ENCODE measurements at places on chromosomes 7 and 10. TPM values are rescaled to one million over a fixed set of nuclear protein-coding genes. Genes with fewer than 3 reads are reported as not detected.
A peak's percentile ranks its signal among the peaks of the same experiment; 100 is the strongest.

The PHYHIPL gene
- total RNA-seq, result not detected

DNA sequence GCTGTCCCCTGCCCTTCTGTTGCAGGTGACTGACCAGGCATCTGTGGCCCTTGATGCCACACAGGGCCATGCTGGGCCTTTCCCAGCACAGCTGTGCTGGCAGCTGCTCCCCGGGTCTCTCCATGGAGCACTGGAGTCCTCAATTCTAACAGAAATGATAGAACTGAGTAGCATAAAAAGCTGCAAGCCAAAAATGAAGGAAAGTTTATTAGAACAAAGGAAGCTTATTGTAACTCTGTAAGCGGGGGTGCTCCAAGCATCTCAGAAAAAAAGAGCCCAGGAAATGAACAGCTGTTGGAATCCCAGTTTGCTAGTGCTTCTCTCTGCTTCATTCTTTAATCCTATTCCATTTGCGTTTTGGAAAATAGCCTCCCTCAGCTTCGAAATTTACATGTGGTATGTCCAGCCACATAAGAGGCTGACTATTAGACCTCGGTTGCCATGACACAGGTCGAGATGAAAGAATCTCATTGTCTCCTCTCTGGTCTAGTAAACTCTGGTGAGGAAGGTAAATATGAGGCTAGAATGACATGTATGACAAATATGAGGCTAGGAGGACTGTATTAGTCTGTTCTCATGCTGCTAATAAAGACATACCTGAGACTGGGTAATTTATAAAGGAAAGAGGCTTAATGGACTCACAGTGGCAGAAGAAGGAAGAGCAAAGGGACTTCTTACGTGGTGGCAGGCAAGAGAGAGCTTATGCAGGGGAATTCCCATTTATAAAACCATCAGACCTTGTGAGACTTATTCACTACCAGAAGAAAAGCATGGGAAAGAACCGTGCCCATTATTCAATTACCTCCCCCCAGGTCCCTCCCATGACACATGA lies 23.7 kb downstream of the EPDR1 start:
- no peaks in the 10 kb centered on the region for H3K4me1 ChIP-seq
- no peaks in the 10 kb centered on the region for H3K36me3 ChIP-seq
- no peak overlapping the region for H3K4me3 ChIP-seq
- no peak overlapping the region for H3K27ac ChIP-seq
- H3K27me3 ChIP-seq, result no peaks in the 10 kb centered on the region

GRCh38 chr7:1459920-1460820 lies 900 bp upstream of the MICALL2 start:
- H3K4me3 ChIP-seq, result peak overlapping the region; percentile 49
- H3K36me3 ChIP-seq, result no peaks in the 10 kb centered on the region
- no peaks in the 10 kb centered on the region for H3K27me3 ChIP-seq
- peaks cover 33% of the 10 kb centered on the region for H3K4me1 ChIP-seq
- peak; percentile 37 for DNase-seq

- H3K4me1 ChIP-seq, result no peaks in the 10 kb centered on the region
- H3K36me3 ChIP-seq, result no peaks in the 10 kb centered on the region
- no peak overlapping the region for H3K27ac ChIP-seq
- no peak overlapping the region for H3K4me3 ChIP-seq
- DNase-seq, result no peak
- no peaks in the 10 kb centered on the region for H3K27me3 ChIP-seq
These were observed 1015.5 kb upstream of the LRRN3 start for GRCh38 chr7:110075450-110075849.
